ENCODE measurements at places on chromosomes 6 and 20. TPM values are rescaled to one million over a fixed set of nuclear protein-coding genes. Genes with fewer than 3 reads are reported as not detected.

LIME1 gene
- 7.3 TPM for total RNA-seq

DNA sequence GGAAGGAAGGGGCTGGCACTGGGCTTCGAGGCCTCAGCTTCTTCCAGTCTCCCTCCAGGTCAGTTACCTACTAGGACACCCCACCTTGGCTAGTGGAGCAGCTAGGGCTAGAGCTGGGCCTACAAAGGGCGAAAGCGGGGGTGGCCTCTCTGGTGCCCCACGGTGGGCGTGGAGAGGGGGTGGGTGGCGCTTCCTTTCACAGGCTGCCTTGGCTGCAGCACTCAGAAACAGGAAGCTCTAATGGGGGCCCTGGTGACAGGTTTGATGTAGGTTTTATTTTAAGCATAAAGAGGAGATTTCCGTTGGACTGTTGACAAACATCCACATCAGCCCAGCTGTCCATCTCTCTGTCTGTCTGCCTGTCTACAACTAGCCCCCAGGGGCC lies 13.4 kb downstream of the FAM110A start:
- peak; percentile 66 for DNase-seq

DNA sequence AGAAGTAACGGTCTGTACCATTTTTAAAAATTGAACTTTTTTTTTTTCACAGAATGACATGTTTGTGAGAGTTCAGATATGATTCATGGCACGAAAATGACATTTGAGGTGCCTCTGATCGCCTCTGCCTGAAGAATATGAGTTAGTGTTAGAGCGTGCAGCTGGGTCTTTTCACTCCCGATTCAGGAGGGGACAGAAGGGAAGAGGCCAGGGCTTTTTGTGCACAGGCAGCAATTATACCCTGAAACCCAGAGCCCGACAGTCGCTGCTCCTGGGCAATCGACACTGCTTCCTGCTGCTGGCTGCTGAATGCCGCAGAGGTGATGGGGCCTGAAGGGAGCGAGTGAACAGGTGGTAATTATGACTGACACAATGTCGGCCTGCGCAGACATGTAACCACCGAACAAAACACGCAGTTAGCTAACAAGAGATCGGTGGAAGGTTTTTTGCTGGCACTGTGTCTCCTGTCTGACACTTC lies 652.0 kb upstream of the NOX3 start:
- peak; percentile 4 for DNase-seq

DNA sequence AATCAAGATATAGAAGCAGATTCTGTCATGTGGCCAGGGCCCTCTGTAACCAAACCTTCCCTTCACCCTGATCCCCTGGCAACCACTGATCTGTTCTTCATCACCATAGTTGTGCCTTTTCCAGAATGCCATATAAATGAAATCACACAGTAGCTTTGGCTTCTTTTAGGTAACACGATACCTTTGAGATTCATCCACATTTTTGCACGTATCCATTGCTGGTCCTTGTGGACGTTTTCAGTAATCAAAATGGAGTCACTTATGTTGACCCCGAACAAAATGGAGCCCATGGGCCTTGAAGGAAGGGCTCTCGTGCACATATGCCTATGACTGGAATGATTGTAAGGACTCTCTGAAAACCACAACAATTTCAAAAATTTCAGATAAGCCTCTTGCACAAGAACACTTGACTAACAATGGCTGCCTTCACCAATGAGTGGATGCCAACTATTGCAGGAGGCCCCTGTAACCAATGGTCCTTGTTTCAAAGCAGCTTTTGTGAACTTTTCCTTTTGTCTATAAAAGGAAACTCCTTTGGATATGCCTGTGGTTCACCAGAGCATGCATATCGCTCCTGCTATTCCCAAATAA lies 84.3 kb upstream of the RALY start:
- no peak for DNase-seq

DNA sequence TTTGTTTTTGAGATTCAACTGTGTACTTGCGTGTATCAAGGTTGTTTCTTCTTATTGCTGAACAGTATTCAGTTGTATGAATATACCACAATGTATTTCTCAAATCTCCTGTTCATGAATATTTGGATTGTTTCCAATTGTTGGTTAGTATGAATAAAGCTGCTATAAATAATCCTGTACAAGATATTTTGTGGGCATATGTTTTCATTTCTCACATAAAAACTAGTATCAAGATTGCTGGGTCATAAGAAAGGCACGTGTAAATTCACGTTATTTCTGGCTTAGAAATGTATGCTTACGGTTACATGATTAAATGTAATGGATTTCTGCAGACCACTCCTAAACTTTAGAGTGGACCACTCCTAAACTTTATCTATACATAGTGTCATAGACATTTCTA lies 96.6 kb downstream of the BTBD3 start:
- DNase-seq, result no peak

DNA sequence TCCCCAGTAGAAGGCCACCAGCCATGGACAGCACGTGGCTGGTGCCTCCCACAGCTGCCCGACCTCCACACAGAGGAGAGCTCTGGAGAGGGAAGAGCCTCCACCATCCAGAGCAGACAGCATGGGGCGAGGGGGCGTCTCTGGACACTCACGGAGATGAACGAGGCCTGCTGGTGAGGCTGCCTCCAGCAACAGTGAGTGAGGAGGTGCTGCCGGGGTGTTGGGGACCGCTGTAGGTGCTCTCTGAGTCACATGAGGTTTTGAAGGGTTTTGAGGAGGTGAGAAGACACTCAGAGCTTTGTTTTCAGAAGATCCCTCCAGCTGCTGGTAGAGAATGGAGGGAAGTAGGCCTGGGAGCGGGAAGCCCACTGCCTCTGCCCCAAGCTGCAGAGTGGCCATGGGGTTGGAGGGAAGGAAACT lies 65.6 kb downstream of the THBS2 start:
- peak; percentile 15 for DNase-seq

Measured in activated CD4-positive, alpha-beta T cell treated with anti-CD3 and anti-CD28 coated beads for 36 hours (primary cell).